ENCODE measurements at places on chromosomes 6 and 20. TPM values are rescaled to one million over a fixed set of nuclear protein-coding genes. Genes with fewer than 3 reads are reported as not detected.

ELOVL5 gene
- 160 TPM for polyA plus RNA-seq

GRCh38 chr6:66128656-66129055 lies 421.6 kb upstream of the EYS start:
- H3K36me3 ChIP-seq = no peaks in the 10 kb centered on the region
- no peak overlapping the region for H3K27ac ChIP-seq
- no peak for DNase-seq
- no peaks in the 10 kb centered on the region for H3K4me1 ChIP-seq

GRCh38 chr20:49811825-49812506 lies 662 bp upstream of the SLC9A8 start:
- DNase-seq = no peak
- peak overlapping the region; percentile 97 for H3K4me3 ChIP-seq
- H3K27ac ChIP-seq = peak overlapping the region; percentile 97
- H3K27me3 ChIP-seq = no peaks in the 10 kb centered on the region

- H3K27ac ChIP-seq = no peak overlapping the region
- no peaks in the 10 kb centered on the region for H3K4me1 ChIP-seq
- H3K36me3 ChIP-seq = no peaks in the 10 kb centered on the region
Observed at GRCh38 chr6:38739532-38739931, 24.4 kb downstream of the DNAH8 start.

- H3K27ac ChIP-seq = no peak overlapping the region
- no peak for DNase-seq
- H3K4me3 ChIP-seq = no peak overlapping the region
- peaks cover 32% of the 10 kb centered on the region for H3K36me3 ChIP-seq
- H3K27me3 ChIP-seq = no peaks in the 10 kb centered on the region
Observed at GRCh38 chr6:282867-283416, 9.3 kb upstream of the DUSP22 start.

DNA sequence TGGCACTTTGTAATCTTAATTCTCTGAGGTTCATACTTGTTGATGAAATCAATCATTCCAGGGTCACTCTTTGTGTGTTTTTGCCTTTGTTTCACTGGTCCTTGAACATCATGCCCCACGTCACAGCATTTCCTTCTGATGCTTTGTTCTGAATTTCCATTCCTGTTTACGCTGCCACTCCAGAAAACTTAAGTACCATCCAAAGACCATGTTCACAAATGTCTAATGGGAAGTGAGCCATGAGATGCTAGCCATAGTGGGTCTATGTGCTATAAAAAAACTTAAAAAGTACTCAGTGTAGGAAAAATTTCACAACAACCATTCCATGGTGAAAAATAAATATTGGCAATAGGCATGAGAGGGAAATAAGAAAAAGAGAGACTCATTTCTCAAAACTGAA lies 232.0 kb downstream of the IBTK start:
- no peak for DNase-seq
- H3K4me1 ChIP-seq = no peaks in the 10 kb centered on the region
- no peak overlapping the region for H3K4me3 ChIP-seq
- no peaks in the 10 kb centered on the region for H3K36me3 ChIP-seq
- no peaks in the 10 kb centered on the region for H3K27me3 ChIP-seq

CPXM1 gene
- polyA plus RNA-seq = not detected
